ENCODE measurements at places on chromosomes 3 and 15. TPM values are rescaled to one million over a fixed set of nuclear protein-coding genes. Genes with fewer than 3 reads are reported as not detected.

Gene BFSP2
- total RNA-seq: not detected

Gene RIOX2
- 18.2 TPM for total RNA-seq

Gene SRGAP3
- 21.4 TPM for total RNA-seq

Gene VEPH1
- 12.3 TPM for total RNA-seq

Gene MUC13
- total RNA-seq: not detected

Gene GHSR
- not detected for total RNA-seq

Gene VIPR1
- total RNA-seq: 5.8 TPM

Gene ALDH1A2
- total RNA-seq: 1.4 TPM

Gene NLGN1
- total RNA-seq: 5.7 TPM

Gene SCG5
- total RNA-seq: 18.2 TPM

Gene SLC2A2
- 1.5 TPM for total RNA-seq

Gene EPHA3
- total RNA-seq: 0.17 TPM

Gene TNFAIP8L3
- total RNA-seq: 0.27 TPM

Gene ATP2B2
- 0.07 TPM for total RNA-seq

Gene RHOV
- 4.4 TPM for total RNA-seq

Gene TRH
- total RNA-seq: 0.36 TPM

Gene AADACL2
- total RNA-seq: not detected

Gene WWTR1
- 15.0 TPM for total RNA-seq

Gene QTRT2
- 35.9 TPM for total RNA-seq

Gene ATP2C1
- total RNA-seq: 82.7 TPM

Gene SPATA12
- 0.16 TPM for total RNA-seq

Gene COL6A5
- not detected for total RNA-seq

Gene HDDC3
- 16.6 TPM for total RNA-seq

Gene SLC9A9
- total RNA-seq: 0.17 TPM

Gene DNAH12
- 1.1 TPM for total RNA-seq

Gene WDR49
- 0.91 TPM for total RNA-seq

Gene SCAANT1
- not detected for total RNA-seq

Gene CHRM5
- not detected for total RNA-seq

Gene GPR62
- 0.12 TPM for total RNA-seq

Gene STRIT1
- total RNA-seq: not detected

Gene BCHE
- 1.1 TPM for total RNA-seq

Gene PRTG
- 87.4 TPM for total RNA-seq

Gene COL6A6
- total RNA-seq: 0.12 TPM

Gene ALS2CL
- 3.7 TPM for total RNA-seq

Gene TMC3
- 0.10 TPM for total RNA-seq

Gene CP
- total RNA-seq: 1.0 TPM

Gene DUOXA2
- total RNA-seq: not detected

Gene SPTBN5
- total RNA-seq: 6.6 TPM

Gene ISLR2
- 0.14 TPM for total RNA-seq

Gene USP4
- total RNA-seq: 56.6 TPM

Gene GABRA5
- not detected for total RNA-seq

Gene KNG1
- not detected for total RNA-seq
